ENCODE measurements at places on chromosomes 16 and 17.
A peak's percentile ranks its signal among the peaks of the same experiment; 100 is the strongest.

- DNase-seq: no peak
Measured at GRCh38 chr17:21269394-21269793, 15.1 kb upstream of the MAP2K3 start.

GRCh38 chr16:52572656-52573055, 25.7 kb upstream of the TOX3 start:
- DNase-seq: no peak

DNA sequence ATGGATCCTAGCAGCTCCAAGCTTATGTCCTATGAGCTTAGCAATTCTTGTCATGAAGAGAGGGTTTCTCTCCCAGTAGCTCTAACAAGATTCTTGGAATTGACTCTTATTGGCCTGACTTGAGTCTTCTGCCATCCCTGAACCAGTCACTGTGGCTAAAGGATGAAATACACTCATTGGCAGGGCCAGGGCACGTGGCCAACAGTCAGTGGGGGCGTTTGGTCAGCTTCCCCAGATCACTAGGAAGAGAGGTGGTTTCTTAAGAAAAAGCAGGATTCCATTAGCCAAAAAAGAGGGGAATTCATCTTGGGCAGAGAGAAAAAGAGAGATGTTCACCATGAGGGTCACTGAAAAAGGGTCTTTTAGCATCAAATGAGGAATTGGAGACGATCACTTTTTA, 363.2 kb downstream of the SNX29 start:
- peak; percentile 83 for DNase-seq

DNA sequence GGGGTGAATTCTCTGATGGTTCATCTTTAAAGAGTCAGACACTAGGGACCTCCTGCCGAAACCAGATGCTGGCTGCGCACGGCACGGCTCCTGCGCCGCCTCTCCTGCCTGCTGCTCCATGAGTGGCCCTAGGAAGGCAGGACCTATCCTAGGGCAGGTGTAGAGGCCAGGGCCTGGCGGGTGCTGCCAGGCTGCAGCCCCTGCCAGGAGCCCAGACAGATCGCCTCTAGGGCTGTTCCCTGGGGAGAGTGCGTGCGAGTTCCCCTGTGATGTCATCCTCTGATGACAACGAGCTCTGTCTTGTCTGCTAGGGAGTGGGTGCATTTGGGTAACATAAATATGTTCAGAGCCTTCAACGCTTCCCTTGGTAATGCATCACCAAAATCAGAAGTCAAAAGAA, 23.9 kb downstream of the SLC38A10 start:
- DNase-seq: no peak

DNA sequence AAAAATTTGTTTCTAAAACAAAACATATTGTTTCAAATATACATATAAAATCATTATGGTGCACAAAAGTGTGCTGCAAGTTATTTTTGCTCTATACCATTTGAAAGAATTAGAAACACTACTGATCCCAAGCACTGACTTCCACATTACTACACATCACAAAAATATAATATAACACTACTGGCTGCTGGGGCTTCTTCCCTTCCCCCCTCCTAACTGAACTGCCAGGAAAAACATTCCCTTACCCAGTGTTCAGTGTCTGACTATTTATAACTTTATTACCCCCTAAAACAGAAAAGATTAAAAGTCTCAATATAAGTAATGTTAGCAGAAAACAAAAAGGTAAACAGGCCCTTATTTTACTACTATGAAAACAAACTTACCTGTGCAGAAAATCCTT, 36.9 kb downstream of the GPATCH8 start:
- no peak for DNase-seq

- no peak for DNase-seq
Measured at GRCh38 chr17:57750895-57751294, 5.8 kb upstream of the CCDC182 start.

DNA sequence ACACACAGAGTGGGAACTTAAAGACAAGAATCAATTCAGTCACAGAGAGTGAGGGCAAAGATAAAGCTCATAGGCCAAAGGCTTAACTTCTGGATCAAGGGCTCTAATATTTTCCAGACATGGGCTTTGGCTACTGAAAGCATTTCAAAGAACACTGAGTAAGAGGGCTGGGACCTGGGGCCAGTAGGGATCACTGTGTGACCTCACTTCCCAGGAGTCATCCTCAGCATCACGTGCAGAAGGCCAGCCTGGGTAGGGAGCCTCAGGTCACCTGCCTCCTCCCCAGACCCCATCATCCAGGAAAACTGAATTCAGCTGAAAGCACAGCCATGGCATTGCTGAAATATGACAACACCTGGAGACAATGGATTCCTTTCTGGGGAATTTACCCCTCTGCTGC, 163.5 kb downstream of the RAB11FIP4 start:
- peak; percentile 20 for DNase-seq

- no peak for DNase-seq
Measured at GRCh38 chr17:57086069-57086930, 1.3 kb downstream of the AKAP1 start.

- DNase-seq: no peak
Measured at GRCh38 chr16:10980813-10981212, 36.4 kb downstream of the CLEC16A start.

DNA sequence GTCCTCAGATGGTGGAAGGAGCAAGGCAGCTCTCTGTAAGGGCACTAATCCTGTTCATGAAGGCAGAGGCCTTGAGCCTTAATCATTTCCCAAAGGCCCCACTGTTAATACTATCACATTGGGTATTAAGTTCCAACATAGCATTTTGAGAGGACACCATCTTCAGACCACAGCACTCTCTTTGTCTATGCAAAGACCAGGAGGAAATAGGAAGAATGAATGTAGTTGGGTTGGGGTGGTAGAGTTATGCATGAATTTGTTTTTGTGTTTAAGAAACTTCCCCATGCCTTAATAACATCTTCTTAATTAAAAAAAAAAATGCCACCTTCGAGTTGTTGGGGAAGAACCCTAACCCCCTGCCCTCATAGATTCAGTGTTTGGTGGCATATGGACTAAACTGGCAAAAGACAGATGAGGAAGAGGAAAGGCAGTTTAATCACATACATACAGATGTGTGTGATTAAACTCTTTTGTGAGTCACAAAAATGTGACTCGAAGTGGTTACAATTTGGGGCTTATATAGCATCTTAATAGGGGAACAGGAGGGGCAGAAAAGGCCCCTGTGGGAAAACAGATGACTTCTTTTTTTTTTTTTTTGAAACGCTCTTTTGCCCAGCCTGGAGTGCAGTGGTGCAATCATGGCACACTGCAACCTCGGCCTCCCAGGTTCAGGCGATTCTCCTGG, 35.0 kb upstream of the SLC5A10 start:
- DNase-seq: peak; percentile 67

Measured in AG10803 (cell line).